HL-60 (cell line): ENCODE measurements at places on chromosomes 5 and 9.

GRCh38 chr5:57802131-57802530, 319.5 kb upstream of the ACTBL2 start:
- DNase-seq: no peak

GRCh38 chr9:4344946-4345345, 45.1 kb upstream of the GLIS3 start:
- DNase-seq: no peak

DNA sequence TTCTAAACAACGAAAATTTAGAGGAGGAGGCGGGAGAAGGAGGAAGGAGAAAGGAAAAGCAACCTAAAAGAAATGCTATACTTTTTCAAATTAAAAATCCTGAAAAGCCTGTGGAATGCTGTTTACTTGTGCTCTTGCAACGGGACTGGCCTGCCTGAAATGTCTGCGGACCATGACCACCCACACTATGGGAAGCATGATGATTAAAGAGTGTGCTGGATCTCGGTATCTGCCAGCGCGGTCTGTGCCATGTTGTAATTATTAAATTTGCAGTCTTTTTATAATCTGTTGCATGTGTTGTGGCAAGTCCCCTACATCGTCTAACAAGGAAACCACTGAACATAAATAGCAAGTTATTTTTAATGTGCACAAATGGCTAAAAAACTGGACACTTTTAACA, 111.4 kb downstream of the FANCC start:
- no peak for DNase-seq

GRCh38 chr9:21381448-21382339, 3.5 kb downstream of the IFNA2 start:
- peak; percentile 21 for DNase-seq

DNA sequence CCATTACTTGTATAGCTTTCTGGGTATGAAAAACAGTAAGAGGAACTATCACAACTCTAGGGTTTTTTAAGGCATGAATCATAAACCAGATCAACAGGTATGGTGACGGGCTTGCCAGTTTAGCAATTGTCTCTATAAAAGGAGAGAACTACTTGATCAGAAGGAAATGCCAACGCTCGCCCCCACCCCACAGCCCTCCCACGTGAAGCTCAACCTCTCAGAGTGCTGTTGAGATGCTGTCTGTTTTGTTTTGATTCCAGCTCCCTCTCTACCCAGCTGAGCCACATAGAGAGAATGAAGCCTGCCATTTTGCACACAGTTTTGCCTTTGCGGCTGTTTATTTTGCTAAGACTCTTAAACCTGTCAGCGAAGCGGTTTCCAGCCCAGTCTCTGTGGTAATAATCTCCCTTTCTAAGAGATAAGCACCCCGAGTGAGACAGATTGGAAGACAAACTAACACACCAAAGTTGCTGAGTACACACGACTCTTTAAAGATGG, 257.9 kb upstream of the ANKRD55 start:
- DNase-seq: no peak

- DNase-seq: no peak
Observed at GRCh38 chr9:16974436-16974835, 104.0 kb upstream of the BNC2 start.

GRCh38 chr5:128329386-128329939, 208.6 kb downstream of the FBN2 start:
- DNase-seq: no peak

GRCh38 chr5:140025736-140026135, 17.4 kb downstream of the NRG2 start:
- no peak for DNase-seq

DNA sequence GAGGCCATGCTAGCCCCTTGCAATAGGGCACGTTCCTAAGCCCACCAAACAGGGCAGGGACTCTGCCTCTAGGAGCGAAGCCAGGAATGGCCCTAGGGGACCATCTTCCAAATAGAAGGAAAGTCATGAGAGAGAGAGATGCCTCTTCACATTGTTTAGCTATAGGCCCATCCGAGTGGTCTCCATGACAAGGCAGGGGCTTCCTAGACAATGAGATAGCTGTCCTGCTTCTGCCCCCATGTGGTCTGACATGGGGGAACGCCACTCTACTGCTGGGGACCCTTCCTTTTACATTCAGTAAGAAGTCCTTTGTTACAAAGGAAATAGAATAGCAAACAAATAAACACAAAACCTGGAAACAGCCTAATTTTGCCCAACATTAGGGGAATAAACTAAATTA, 17.9 kb upstream of the KIF4B start:
- DNase-seq: no peak

GRCh38 chr5:8907168-8907868, 638.6 kb downstream of the SEMA5A start:
- no peak for DNase-seq

DNA sequence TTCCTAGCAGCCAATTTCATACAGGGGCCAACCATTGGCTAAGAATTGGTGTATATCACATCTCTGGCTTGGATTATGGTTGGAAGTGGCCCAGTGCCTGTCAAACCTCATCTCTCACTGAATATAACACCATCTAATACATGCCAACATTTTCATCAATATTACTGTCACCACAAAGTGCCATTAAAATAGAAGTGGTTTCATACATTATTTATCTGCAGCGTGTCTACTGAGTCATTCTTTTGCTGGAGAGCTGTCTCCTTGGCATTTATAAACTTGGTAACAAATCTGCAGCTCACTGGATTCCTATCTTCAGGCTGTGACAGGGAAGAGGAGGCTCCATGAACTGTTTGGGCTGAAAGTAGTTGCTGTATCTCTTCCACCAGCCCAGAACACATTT, 70.9 kb downstream of the PTTG1 start:
- DNase-seq: no peak

- DNase-seq: no peak
Observed at GRCh38 chr9:130209422-130209821, 37.2 kb downstream of the NCS1 start.

DNA sequence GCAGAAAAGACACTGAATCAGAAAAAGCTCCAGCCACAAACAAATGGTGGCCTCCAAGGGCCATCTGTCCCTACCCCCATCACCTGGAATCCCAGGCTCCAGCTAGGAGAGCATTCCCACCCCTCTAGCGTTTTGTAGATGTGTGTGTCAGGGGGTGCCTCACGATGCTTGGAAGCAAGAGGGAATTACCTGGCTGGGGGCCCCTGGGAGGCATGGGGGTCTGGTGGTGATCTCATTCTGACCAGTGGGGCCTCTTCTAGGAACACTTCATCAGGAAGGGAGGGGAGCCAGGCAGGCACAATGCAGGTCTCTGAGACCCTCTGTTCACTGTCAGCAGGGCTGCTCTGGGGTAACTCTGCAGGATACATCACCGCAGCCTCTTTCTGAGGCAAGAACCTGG, 6.0 kb downstream of the SHROOM1 start:
- DNase-seq: no peak

DNA sequence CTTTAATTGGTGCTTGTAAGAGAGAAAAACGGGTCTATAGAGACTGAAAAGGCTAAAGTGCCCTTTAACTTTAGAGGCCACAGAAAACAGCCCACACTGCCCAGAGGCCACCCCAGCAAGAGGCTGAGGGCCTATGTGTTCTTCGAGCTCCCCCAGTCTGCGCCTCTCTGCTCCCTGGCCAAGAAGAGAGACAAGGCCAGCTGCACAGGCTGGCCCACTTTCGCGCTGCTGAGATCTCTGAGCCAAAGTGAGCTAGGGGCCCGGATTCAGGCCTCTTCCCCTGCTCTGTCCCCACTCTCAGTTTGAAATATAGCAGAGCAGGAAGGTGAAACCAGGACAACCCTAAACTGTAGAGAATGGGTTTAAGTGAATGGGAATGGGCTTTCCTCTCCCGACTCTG, 132.0 kb upstream of the TRIM32 start:
- DNase-seq: no peak

- no peak for DNase-seq
Observed at GRCh38 chr5:111248571-111248970, 24.4 kb downstream of the CAMK4 start.

GRCh38 chr5:154388842-154389241, 57.0 kb upstream of the SAP30L start:
- DNase-seq: no peak

DNA sequence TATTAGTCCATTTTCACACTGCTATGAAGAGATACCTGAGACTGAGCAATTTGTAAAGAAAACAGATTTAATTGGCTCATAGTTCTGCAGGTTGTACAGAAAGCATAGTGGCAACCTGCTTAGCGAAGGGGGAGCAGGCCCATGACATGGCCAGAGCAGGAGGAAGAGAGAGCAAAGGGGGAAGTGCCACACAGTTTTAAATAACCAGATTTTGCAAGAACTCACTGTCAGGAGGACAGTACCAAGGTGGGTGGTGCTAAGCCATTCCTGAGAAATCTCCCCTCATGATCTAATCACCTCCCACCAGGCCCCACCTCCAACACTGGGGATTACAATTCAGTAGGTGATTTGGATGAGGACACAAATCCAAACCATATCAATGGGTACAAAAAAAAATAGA, 16.8 kb upstream of the PCSK5 start:
- no peak for DNase-seq
